Stimulated activated CD8-positive, alpha-beta memory T cell treated with anti-CD3 and anti-CD28 coated beads, Interleukin-12 subunit alpha, Interleukin-12 subunit beta, amount 100 ng/mL, for 4 hours (primary cell): ENCODE measurements at places on chromosomes 7 and 10.
A peak's percentile ranks its signal among the peaks of the same experiment; 100 is the strongest.

DNA sequence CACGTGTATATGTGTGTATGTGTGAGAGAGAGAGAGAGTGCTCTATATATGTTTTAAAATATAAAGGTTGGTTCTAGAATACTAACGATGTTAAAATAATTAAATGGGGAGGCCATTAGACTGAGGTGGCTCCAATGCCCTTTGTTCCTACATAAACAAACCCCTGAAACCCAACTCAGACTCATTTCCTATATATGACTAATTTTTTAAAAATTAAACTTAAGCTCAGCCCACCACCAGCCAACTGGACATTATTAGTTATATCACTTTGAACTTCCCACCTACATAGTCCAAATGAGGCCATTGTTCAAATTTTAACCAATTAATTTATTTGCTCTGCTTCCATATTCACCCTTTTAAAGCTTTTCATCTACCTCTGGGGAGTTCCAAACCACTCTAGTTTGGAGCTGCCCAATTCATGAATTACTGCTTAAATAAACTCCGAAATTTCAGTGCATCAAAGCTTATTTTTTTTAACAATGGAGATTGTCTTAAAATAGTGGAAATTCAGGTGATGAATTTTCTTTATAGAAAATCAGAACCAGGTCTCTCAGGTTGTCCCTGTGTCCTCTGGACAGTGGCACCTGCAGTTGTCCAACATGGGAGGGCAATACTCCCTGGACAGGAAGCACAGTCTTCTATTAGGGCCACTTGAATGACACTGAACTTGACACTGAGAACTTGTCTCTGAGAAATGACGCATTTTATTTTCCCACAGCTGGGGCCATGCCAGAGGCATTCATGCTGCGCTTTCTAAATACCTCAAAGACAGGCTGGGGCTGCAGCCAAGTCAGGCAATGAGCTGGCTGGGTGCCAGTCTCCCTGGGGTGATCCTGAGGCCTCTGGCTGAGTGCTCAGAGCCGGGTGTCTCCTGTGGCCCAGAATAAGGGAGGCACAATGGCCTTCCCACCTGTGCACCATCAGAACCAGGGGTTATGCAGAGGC lies 109.5 kb upstream of the TMEM72 start:
- no peak for DNase-seq

GRCh38 chr7:304574-305409 lies 14.8 kb downstream of the FOXL3 start:
- DNase-seq, result no peak

DNA sequence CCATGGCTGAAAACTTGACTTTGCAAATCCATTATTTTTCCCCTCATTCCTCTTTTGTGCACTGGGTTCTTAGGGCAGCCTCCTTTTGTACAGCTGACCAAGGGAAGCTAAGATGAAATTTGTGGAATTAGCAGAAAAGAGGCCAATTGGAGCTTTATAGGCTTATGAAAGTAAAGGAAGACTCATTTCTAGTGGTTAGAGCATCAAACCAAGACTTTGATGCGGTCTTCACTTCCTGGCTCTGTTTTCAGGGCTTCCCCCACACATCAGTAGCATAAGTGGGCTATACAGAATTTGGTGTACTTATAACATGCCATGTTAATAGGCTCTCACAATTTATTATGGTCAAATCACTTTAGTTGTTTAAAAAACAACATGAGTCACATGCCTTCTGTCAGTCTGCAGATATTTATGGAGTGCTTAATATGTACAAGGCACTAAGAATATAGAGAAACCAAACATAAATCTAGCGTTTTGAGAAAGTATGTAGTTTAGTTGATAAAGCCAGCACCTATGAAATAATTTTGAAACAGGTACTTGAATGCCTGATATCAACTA lies 5.7 kb downstream of the AUTS2 start:
- DNase-seq, result peak; percentile 0

DNA sequence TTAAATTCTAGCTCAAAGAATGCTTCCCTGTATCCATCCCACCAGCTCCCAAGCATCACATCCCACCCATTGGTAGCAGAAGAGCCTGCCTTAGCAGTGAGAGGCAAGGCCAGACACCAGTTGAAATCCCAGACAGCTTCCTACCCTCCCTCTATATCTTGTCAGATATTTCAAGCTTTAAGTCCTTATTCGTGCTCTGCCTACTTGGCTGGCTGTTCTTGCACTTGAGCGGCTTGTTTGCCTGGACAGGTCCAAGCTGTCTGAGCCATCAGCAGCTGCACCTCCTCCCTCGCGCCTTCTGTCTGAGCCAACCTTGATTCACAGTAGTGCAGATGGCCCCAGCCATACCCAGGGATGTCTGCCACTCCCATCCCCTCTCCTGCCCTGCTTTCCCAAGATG lies 16.4 kb downstream of the LRRC4 start:
- no peak for DNase-seq

DNA sequence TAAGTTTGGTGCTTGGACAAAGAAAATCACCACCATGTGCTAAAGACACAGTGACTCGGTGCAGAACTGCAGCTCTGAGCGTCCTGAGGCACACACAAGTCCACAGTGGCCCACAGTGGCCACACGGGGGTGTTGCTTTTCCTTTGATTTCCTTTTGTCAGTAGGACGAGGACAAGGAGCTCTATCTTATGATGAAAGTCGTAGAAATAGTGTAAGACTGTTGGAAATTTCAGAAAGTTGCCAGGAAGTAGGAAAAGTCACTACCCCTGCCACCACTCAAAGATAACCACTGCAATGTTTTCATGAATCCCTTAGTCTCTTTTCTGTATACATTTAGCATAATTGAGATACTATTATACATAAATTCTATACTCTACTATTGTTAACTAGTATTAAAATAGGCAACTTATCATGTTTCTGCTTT lies 146.0 kb downstream of the TNS3 start:
- no peak for DNase-seq

DNA sequence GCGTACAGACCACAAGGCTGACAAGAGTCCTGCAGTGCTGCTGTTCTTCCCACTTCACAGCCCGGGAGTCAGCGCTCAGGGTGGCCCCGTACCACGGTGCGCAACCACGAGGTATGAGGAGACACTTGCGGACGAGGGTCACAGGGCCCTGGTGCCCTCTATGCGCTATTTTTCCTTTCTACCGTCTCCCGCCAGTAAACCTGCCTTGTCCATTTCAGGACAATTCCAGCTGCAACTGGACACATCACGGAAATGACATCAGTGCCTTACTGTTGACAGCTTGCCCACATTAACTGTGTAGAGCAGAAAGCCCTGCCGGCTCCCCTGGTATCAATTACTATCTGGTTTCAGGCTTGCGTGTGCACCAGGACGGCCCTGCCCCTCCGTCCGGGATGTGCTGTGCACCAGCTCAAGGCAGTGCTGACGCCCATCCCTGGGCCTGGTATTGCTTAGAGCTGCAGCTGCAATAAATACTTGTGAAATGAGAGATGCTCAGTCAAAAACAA lies 65.1 kb downstream of the ZRANB1 start:
- no peak for DNase-seq

- DNase-seq, result no peak
These were observed 417.3 kb downstream of the RPS24 start for GRCh38 chr10:78450807-78451485.

DNA sequence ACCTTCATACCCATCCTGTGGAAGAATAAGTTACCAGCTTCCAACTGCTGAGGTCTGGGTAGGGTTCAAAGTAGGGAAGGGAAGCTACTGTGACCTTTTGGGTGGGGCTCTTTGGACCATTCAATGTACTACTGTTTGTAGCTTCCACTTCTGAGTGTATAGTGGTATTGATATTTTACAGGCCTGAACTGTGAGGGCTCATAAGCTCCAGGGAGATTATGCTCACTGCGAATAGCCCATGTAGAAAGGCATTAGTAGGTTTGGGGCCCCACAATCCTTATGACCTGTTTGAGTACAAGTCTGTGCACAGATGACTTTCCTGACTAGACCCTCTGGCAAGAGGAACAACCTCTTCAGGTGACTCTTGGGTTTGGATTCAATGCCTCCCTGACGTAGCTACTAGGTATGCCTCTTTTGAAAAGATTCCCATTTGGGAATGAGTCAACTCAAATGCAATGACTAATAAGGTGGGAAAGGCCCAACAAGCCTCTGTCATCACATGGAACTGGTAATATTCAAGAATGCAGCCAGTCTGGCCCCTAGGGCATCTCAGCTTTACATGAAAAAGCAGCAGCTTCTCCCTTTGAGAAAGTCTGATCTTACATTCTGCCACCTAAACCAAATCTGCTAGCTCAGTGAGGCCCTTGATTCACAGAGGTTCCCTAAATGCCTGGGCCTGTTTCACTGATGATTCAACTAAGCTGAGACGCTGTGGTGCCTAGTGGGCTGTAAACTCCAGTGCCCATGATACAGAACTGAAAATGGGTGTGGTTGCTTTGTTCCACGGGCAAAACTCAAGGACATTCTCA lies 79.8 kb downstream of the ABI1 start:
- no peak for DNase-seq

GRCh38 chr7:107180378-107180777 lies 11.6 kb downstream of the HBP1 start:
- DNase-seq, result peak; percentile 61

DNA sequence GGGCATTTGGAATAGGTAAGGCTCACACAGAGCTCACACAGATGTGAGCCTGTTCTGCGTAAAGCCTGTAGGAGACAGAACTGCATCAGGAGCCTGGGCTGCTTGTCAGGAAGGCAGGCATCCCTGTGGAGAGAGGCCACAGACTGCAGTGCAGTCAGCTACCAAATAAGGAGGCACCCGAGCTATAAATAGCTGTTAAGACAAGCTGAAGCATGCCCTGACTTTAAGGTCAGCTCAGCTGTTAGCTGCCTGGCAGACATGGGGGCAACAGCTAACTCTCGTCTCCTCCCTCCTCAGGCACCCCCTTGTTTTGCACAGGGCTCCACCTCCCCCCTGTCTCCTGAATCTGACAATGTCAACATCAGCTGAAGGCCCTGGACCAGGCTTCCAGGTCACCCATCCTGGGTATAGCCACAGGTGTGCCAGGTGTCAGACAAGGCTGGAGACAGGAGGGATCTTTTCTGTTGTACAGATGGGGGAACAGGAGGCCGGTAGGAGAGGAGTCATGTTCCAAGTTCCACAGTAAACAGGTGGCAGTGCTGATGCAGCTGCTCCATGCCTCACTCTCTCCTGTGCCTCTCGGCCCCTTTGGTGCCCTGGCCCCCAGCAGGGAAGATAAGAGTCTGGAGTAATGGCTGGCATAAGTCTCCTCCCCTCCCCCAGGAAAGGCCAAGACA lies 27.6 kb upstream of the MKRN1 start:
- no peak for DNase-seq

DNA sequence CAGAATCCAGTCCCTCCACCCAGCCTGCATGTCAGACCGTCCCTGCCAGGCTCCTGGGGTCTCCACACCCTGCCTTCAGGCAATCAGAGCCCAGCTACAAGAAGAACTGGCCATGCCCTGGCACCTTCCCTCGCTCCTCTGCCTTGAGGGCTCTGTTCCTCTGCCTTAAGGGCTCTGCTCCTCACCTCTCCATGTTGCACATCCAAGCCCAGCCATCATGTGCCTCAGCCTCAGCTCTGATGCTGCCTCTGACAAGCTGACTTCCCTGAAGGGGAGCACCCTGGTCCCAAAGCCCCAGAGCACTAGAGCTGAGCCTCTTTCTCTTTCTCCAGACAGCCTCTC lies 50.3 kb upstream of the ANTXRL start:
- no peak for DNase-seq

GRCh38 chr10:6014241-6014761 lies 37.0 kb upstream of the IL15RA start:
- peak; percentile 17 for DNase-seq

DNA sequence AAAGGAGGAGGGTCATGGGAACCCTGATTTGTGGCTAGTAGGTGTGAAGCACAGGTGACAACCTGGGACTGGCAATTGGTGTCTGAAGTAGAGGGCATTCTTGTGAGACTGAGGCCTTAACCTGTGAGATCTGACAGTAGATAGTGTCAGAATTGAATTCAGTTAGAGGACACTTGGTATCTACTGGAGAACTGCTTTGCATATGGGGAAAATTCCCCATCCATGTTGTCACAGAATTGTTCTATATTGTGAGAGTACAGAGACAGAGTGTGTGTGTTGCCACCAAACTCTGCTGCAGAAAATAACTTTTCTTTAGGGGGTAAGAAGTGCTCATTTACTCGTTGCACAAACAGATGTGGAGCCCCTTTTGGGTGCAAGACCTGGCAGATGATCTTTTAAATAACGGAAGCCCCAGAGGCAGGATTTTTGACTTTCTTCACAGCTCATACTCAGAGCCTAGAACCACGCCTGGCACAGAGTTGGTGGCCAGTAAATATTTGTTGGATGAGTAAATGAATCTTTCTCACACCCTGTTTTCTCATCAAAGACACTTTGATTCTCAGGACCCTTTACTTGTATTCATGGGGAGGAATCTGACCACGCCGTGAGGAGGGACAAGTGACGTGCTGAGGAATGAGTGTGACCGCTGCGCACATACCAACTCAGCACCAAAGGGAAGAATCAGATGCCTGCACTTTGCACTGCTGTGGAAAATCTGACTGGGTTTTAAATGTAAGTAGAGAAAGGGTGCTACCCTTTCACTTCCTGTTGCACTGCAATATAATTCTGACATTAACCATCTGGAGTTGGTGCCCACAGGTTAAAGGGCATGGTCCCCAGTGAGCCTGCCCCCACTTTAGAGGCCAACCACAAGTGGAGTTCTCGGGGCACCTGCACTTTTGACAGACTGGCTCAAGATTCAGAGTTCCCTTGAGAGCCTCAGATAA lies 39.2 kb upstream of the SDHAF3 start:
- no peak for DNase-seq

DNA sequence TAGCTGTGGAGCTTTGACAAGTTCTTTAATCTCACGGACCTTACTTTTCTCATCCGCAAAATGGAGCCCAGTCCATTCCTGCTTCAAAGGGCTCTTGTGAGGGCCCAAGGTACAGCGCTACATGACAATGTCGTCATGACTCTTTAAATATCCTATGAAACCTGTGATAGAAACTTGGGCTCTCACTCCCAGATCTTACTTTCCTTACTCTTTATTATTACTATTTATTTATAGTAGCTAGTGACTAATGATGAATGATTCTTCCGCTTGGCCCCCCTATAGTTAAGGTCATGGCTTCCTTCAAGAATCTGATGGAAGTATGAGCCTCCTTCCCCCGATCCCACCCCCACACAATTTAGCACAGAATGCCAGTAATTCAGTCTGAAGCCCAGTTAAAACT lies 41.9 kb downstream of the RBM20 start:
- no peak for DNase-seq

DNA sequence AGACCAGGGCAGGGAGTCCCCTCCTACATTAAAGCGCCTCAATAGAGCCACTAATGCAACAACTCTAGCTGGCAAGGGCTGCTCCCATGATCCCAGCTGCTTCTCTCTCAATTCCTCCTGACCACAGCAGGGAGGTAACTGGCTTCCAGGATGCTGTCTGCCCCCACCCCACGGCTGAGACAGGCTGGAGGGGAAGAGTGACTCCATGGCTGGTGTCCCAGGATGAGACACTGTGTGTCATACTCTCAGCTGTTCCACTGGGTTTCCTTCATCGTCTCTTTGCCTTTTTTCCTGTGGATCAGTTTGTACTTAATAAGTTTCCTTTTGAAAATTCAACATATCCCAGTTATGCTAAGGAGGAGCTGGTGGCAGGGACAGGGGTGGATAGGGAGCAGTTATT lies 27.7 kb upstream of the MYH16 start:
- no peak for DNase-seq

- no peak for DNase-seq
These were observed 125.3 kb upstream of the STARD3NL start for GRCh38 chr7:38052786-38053185.
